Umbilical cord (tissue), 2 donors: ENCODE measurements at places on chromosomes 12 and 14. TPM values are rescaled to one million over a fixed set of nuclear protein-coding genes. Genes with fewer than 3 reads are reported as not detected.

SLC5A8 gene
- 1.7 TPM for total RNA-seq

DNA sequence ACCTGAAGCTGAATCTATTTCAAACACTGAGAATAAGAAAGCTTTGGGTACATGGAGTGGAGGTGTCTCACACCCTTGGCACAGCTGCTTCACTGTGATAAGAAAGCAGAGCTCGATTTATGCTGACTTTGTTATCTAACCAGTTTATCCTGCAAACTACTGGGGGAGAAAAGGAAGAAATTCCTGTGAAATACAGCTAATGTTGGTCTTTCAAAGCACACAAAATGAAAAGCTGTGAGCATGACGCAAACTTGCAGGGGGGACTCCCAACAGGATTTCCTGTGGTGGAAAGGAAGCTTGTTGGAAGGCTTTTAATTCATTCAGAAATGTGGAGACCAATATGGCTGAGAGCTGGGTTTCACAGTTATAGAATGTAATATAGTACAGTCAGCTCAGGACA, 53.4 kb downstream of the SRGAP1 start:
- DNase-seq: peak; percentile 71

GRCh38 chr12:94242901-94243300, 94.5 kb downstream of the PLXNC1 start:
- DNase-seq: no peak

DNA sequence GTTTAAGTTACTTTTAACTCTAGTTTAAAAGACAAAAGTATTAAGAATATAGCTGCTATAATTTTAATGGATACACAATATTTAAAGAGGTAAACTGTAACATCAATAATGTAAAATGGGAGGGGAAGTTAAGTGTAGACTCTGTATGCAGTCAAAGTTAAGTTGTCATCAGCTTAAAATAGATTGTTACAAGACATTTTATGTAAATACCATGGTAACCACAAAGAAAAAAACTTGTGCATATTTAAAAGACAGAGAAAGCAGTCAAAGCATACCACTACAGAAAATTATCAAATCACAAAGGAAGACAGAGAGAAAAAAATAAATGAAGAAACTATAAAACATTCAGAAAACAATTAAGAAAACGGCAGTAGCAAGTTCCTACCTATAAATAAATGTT, 73.3 kb downstream of the CEP128 start:
- no peak for DNase-seq

- peak; percentile 9 for DNase-seq
These were observed 1482.5 kb upstream of the TMEM132C start for GRCh38 chr12:126784328-126784921.

GRCh38 chr14:91341751-91342154, 75.9 kb downstream of the CCDC88C start:
- DNase-seq: peak; percentile 79

ZBTB42 gene
- 3.9 TPM for total RNA-seq

DNA sequence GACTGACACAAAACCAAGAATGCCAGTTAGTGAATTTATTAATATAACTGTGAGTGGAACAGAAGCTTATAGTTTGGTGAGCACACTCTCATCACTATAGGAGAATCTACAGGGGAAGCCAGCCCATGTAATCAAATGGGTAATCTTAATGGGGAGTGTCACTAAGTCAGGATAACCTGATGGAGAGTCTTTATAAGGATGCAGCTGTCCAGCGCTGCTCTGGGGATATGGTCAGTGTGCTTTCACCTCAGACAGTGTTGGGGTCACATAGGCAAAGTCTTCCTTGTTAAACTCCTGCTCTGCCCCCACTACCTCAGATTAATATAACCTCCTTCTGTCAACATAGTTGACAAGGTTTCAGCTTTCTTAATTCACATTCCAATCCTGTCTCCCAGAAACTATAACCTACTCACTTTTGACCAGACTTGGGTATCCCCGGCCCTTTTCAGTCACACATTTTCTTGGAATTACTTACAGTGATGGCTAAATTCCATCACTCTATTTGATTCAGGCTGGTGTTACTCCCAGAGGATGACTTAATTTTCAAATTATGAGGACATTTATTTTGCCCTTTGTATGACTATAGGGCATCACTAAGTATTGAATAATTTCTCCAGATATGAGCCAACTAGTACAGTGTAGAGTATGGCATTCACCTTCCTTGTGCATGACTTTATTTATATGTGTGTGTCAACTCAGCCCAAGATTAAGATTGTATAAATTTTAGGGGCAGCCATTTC, 13.2 kb downstream of the STK38L start:
- DNase-seq: no peak

DNA sequence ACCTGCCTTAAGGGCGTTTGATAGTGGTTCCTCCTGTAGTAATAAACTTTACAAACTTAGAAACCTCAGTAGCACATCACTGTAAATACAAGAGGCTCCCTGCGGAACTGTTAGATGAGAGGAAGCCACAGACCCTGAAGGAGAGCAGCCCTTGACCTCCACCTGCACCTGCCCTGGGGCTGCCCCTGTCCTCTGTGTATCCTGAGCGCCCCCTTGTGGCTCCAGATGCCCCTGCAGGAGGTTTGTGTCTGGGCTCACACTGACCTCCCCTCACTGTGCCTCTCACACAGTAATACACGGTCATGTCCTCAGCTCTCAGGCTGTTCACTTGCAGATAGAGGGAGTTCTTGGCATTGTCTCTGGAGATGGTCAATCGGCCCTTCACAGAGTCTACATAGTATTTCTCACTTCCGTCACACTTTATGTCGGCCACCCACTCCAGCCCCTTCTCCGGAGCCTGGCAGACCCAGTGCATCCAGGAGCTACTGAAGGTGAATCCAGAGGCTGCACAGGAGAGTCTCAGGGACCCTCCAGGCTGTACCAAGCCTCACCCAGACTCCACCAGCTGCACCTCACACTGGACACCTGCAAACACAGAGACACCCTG, 1059.8 kb downstream of the TMEM121 start:
- DNase-seq: no peak

- DNase-seq: no peak
These were observed 40.0 kb downstream of the FBRSL1 start for GRCh38 chr12:132529906-132530305.

DNA sequence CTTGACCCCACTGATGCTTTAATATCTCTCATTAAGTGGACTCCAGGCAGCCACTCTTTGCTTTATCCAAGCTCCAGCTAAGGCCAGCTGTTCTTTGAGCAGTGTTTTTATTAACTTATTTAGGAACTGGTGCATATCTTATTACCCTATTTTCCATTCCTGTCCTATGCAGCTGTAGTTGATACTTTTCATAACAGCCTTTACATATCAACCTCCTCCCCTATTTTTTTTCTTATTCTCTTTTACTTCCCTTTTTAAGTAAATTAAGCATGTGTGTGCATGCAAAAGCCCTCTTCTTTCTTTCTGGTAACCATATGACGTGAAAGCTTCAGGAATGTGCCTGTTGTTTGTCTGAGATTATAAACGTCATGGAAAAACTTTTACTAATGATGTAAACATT, 121.2 kb downstream of the PTPRQ start:
- peak; percentile 68 for DNase-seq

RIPK3 gene
- 5.3 TPM for total RNA-seq

GRCh38 chr12:80293759-80294158, 150.3 kb upstream of the PTPRQ start:
- DNase-seq: no peak

GRCh38 chr12:83261998-83262397, 575.3 kb downstream of the TMTC2 start:
- DNase-seq: no peak

DNA sequence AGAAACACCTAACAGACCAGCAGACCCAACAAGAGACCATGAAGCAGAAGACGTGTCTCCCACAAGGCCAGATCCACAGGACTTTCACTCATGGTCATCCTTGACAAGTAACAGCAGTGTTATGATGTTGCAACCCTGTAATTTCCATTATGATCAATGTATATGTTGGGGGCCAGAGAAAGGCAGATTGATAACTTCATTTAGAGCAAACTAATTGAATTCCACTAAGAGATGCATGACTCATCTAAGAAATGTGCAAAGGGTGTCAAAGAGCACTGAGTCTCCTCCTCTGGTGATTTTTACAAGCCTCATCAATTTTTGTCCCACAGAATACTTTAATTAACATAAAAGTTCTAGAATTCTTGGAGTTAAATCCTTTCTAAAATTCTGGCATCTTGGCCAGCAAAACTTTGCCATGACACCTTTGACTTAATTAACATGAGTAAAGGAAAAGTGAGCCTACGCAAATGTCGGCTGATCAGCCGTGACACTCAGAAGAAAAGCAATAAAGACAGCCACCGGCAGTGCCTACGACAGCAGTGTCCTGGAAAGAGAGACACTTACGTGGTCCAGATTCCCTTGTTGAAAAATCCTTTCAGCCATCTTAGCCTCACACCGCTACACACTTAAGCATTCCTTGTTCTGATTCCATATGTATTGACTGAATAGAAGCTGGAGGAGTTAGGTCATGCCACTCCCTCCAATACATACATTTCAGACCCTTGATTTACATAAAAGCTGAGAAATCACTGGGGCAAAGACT, 370.2 kb upstream of the CCDC196 start:
- DNase-seq: no peak

DNA sequence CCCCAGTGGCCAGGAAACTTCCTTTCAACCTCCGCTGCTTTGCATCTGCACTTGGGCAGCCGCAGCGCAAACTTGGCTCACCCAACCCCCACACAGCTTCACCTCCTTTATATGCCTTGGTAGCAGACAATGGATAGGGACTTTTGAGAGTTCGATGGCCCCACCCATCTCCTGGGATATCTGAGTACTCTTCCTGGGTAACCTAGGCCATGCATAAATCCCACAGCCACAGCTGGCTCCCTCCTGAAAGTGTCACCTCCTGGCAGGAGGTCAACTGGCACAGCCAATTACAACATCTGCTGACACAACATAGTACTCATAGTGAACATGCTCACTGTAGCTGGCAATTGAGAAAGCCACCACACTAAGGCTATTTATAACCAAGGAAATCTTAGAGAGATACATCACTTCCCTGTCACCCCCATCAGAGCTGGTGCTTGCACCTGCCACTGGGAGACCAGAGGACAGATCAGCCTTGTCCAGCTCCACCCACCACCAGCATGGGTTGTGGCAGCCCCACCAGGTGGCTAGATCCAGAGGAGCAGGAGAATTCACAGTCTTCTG, 410.0 kb downstream of the SYT1 start:
- DNase-seq: no peak

DNA sequence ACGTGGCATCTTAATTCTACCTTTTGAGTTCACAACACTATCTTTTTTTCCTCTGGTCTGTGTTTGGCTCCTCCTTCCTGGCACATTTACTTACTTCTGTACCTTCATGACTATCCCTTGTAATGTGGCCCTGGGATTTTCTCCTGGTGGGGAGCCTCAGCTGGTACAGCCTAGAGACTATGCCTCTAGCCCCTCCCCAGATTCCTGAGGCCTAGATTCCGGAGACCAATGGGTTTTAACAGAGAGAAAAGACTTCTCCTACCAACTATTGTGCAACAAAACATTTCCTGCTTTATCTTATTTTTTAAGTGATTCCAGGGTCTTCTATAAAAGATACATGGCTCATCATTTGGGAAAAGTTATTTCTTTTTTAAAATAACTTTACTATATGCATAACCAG, 216.2 kb upstream of the KRR1 start:
- DNase-seq: no peak

DNA sequence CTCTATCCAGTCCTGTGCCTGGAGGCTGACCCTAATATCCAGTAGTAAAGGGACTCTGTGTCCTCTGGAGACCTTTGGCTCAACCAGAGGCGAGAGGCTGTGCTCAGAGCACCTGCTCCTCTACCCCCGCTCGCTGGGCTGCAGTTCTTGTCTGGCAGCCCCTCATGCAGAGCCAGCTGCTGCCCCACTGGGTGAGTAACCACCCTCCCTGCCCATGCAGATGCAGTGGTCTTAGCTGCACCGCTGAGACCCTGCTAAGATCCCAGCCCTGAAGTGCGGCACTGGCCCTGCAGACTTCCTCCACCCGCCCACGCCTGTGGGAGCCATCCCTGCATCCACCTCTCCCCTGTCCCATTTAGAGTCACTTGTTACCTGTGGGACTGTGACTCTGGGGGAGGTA, 347.5 kb upstream of the SFSWAP start:
- no peak for DNase-seq

- no peak for DNase-seq
These were observed 35.9 kb upstream of the JDP2 start for GRCh38 chr14:75391953-75392352.

KCNK10 gene
- 2.9 TPM for total RNA-seq

AEBP2 gene
- total RNA-seq: 40.7 TPM

SMCO2 gene
- 14.2 TPM for total RNA-seq

DNA sequence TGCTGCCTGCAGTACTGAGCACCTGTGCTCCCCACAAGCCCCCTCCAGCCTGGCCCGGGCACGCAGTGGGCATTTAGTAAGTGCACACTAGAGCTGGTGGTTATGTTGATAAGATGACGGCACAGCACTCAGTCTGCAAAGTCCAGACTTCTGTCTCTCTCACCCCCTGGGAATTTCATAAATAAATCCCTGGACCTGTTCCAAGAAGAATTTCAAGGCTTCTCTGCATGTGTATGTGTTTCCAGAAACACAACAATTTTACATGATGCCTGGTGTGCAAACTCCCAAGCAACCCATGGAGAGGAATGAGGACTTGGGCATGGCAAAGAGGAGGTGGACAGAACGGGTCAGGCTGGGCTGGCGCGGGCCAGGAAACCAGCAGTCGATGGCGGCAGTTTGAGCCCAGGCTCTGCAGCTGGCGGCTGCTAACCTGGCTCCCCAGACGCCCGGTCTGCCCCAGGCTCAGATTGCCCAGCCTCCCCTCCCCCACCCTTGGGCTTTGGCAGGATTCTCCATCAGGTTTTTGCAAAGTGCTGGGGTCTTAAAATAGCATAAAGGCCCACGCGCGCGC, 10.4 kb upstream of the ACVR1B start:
- peak; percentile 91 for DNase-seq

- no peak for DNase-seq
These were observed 30.2 kb upstream of the FRS2 start for GRCh38 chr12:69440016-69440415.

PPP1R1A gene
- 2.9 TPM for total RNA-seq

MMAB gene
- 11.1 TPM for total RNA-seq

- DNase-seq: peak; percentile 84
These were observed 23.0 kb downstream of the PDE6H start for GRCh38 chr12:14995583-14996425.

CCDC196 gene
- 1.9 TPM for total RNA-seq

GRCh38 chr14:99579120-99579836, 24.7 kb downstream of the CCDC85C start:
- DNase-seq: peak; percentile 64

CCDC38 gene
- 20.9 TPM for total RNA-seq

GRCh38 chr14:99065551-99065950, 206.4 kb downstream of the BCL11B start:
- no peak for DNase-seq

- DNase-seq: no peak
These were observed 170.7 kb upstream of the CDKN3 start for GRCh38 chr14:54226103-54226502.

DNA sequence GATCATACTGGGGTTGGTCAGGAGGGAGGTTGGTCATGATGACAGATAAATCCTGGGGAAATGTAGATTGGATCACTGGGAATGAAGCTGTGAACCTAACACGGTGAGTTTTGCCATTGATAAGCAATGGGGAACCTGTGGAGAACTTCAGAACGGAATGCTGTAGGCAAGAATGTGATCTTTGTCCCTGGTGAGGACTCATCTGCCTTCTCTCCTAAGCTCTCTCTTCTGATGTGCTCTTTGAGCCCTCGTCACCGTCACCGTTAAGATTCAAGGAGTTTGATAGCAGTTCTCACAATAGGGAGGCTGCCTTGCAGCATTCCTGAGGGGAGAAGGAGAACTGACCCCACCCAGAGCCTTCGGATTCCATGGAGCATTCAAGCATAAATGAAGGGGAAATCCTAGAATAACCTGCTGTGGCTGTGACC, 217.6 kb downstream of the ANO6 start:
- DNase-seq: no peak

GRCh38 chr12:27535318-27535717, 11.3 kb downstream of the PPFIBP1 start:
- DNase-seq: no peak
